ENCODE measurements at places on chromosomes 2 and 18.

DNA sequence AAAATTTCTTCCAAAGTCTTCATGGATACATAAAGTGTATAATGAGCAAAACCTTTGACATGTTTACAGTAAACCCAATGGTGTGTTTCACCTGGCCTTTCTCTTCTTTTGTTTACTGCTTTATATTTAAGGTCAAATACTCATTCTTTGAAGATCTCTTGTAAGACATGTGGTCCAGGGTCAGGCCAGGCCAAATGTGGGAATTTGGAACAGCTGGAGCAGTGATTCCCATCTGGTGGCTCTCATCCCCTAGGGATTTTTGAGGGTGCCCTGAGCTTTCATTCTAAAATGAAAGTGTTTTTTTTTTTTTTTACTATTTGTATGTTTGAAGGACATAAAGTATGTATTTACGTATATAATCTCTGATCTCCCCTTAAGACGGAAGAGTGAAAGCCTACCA lies 13.8 kb upstream of the MGAT5 start:
- DNase-seq: no peak

DNA sequence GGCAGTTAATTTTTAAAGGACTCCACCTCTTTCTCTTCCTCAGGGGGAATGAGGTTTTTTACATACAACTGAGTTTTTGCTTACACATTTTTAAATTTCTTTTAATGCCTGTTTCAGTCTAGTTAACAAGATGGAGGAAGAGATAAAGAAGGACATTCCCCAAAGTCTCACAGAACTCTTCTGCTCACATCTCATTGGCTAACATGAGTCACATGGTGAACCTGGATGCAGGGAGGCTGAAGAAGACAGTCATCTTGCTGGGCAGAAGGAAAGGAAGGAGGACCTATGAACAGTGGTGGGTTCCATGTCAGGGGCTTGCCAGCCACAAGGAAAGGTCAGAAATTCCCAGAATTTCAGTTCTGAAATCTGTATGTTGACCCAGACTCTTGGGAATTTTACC lies 10.4 kb upstream of the ST8SIA5 start:
- no peak for DNase-seq

DNA sequence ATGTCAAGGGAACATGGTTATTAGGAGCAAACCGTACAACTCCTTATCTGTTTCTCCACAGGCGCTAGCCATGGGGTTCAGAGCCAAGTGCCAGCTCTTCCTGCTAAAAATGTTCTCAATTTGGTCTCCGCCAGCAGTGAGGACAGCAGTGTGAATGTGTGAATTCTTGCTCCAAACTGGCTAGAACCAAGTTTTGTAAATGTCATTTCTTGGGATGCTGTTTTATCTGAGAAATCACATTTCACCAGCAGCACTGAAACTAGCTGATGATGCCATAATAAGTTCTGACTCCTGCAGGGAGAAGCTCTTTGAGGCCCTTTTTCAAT lies 140.6 kb upstream of the LGALSL start:
- no peak for DNase-seq

DNA sequence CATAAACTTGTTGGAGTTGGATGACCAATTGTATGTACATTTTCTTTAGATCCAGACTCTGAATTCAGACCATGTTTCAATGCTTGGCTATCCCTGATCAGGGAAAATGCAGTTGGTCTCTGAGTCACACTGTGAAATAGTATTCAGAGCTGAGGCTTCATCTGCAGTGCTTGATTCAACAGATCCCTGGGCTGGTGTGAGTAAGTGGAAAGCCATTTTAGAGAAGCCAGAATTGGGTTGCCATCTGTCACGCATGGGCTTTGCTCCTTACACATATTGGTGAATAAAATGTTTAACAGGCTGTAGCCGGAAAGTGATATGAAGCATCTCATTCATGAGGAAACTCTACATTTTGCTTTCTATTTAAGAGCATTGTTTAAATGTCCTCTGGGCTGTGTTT lies 50.0 kb upstream of the ACYP2 start:
- no peak for DNase-seq

DNA sequence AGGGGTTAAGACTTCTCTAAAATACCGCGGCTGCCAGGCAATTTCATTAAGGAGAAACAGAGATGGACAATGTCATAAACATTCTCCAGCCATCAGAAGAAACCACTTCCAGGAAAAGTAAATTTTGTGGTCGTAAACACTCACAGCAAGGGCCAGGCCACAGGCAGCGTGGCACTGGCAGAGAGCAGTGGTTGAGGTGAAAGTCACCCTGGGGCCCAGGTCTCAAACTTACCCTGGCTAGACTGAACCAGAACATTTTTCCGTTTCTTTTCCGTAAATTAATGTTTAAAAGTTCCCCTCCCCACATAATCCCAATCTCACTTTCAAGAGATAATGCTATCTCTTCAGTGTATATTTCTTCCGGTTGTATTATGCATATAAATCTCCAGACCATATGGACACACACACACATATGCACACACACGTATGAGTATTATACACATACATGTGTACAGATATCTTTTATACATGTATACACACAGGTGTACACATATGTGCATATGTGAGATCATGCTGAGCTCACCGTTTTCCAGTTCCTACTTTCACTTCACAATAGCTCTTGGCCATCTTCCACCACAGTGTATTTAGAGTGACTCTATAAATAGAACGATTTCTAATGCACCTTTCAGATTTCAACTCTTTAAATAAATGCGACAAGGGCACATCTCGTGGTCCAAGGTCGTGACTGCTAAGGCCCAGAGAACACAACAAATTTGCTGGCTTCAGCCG lies 90.1 kb downstream of the MALT1 start:
- DNase-seq: no peak

DNA sequence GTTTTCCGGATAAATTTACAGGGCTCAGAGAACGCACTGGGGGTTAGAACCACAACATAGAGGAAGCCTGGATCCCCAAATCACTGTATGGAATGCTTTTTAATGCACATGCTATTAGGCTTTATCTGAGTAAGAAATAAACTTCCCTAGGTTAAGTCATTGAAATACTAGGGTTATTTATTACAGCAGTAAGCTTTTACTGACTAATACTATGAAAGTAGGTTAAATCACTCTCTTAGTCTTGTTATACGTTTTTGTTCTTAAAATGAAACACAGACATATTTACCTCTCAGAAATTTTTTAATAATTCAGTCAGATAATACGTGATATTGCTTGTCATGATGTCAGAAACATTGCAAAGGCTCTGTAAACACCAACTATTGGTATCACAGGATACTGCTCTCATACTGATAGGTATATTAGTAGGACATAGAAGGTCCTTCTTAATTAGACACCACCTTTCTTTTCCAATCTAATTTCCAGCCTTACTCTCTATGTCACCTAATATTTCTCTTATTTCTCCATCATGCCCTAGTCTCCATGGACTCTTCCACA lies 162.7 kb upstream of the NYAP2 start:
- DNase-seq: no peak

DNA sequence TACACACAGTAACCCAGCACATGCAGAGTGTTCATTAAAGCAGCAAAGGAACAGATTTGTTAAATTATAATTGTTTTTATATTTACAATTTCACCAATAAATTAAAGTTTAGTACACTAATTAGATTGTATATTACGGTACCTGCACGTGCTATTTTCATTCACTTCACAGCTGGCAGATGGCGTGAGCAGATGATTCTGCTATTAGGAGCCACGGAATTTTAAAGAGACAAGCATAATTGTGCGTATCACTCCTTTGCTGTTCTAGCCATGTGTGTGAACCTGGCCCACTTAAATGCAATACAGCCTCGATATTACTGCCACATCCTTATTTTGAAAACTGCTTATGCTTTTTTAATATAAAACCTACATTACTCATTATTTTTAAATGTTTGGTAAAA lies 332.8 kb upstream of the SOX11 start:
- no peak for DNase-seq

- no peak for DNase-seq
These were observed 52.3 kb downstream of the DDX1 start for GRCh38 chr2:15643791-15644585.

DNA sequence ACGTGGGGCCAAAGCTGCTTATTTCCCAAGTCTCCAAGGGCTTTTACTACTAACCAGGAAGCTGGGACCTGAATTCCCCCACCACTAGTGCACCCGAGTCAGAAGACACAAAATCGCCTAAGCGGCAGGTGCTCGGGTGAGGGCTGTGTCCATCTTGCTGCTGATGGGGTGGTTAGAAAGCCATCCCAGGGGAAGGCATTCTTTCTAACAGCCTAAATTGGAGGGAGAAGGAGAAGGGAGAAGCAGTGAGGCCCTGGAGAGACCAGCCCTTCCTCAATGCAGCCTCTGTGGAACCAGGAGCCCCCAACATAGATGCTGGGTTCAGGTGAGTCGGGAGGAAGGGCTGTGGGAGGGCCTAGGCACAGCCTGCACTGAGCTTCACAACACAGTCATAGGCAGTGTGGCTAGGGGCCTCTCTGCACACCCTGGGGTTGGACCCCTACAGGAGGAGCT lies 1.9 kb upstream of the PROM2 start:
- DNase-seq: no peak

GRCh38 chr2:127768775-127769479 lies 42.0 kb downstream of the WDR33 start:
- no peak for DNase-seq

GRCh38 chr2:189982780-189983394 lies 79.6 kb downstream of the MSTN start:
- no peak for DNase-seq

GRCh38 chr2:188773075-188773474 lies 201.1 kb upstream of the COL3A1 start:
- DNase-seq: no peak

GRCh38 chr2:59276033-59276432 lies 1034.9 kb upstream of the FANCL start:
- DNase-seq: no peak

DNA sequence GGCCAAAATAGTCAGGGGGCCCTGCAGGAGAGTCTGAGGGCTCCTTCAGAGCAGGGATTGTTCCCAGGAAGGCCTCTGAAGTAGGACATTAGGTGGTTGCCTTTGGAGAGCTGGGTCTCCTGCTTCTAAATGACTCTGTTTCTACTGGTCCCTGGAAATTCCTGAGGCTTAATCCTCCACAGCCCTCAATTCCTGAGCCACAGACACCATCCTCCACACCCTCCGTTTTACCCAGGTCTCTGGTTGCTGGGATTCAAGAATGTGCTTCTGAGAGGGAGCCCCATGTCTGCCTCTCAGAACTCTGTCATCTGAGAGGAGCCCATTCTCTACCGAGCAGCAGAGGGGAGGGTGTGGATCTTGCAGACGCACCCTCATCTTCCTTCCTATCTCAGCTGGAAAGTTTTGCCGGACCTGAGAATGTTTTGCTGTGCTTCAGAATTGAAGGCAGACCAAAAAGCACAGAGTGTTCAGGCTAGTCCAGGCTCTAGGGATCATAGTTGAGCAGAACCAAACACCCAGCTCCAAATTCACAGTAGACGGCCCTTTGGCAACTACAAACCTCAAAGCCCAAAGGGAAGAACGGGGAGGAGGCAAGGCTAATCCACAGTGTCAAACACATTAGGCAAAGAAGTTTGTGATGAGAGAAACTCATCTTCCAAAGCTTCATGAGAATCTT lies 8.1 kb downstream of the VIT start:
- DNase-seq: no peak

DNA sequence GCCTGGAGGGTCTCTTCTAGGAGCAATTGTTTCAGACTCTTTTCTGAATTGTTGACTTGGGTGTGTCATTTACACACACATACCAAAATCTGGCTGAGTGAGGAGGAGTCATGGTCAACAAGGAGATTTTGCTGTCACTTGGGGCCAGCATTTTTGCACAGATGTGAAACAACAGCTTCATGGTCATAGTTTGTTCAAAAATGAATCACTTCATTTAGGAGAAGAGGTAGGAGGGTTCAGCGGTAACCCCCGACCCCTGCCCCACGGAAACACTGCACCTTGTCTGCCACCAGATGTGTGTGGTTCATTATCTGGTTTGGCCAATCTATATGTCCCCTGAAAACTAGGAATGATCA lies 42.2 kb downstream of the LBH start:
- DNase-seq: no peak

- DNase-seq: no peak
These were observed 39.6 kb upstream of the PDK1 start for GRCh38 chr2:172516299-172516698.

GRCh38 chr18:44818668-44819403 lies 138.1 kb downstream of the SETBP1 start:
- DNase-seq: no peak

GRCh38 chr2:129862668-129863067 lies 116.8 kb upstream of the RAB6C start:
- no peak for DNase-seq

DNA sequence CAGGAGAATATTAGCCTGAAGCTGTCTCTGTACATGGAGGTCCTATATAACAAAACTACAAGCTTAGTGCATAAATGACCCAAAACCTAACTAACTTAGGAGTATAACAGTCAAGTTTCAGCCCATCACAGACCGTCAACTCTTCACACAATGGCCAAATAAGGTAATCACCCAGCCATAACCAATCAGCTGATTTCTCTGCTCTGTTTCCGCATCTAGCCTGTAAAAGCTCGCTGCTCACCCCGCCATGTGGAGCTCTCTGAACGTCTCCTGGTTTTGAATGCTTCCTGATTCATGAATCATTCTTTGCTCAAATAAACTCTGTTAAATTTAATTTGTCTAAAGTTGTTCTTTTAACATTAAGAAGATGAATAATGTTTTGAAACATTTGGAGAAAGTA lies 593.6 kb downstream of the TMX3 start:
- no peak for DNase-seq

DNA sequence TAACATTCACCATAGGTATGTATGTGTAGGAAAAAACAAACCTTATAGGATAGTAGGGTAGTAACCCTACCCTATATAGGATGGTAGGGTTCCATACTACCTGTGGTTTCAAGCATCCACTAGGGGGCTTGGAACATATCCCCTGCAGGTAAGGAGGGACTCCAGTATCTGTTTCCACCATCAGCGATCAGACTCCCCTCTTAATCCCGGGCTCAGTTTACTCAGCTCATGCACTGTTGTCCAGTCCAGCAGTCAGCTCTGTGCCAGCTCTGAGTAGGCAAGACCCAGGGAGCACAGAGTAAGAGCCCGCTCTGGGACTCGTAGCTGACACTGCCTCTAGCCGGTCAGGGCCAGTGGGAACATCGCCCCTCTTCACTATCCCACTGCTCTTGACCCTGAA lies 61.7 kb downstream of the MEX3C start:
- no peak for DNase-seq

- no peak for DNase-seq
These were observed 901 bp downstream of the FEZ2 start for GRCh38 chr2:36597003-36597531.
